ENCODE measurements at places on chromosomes 12 and 14.

DNA sequence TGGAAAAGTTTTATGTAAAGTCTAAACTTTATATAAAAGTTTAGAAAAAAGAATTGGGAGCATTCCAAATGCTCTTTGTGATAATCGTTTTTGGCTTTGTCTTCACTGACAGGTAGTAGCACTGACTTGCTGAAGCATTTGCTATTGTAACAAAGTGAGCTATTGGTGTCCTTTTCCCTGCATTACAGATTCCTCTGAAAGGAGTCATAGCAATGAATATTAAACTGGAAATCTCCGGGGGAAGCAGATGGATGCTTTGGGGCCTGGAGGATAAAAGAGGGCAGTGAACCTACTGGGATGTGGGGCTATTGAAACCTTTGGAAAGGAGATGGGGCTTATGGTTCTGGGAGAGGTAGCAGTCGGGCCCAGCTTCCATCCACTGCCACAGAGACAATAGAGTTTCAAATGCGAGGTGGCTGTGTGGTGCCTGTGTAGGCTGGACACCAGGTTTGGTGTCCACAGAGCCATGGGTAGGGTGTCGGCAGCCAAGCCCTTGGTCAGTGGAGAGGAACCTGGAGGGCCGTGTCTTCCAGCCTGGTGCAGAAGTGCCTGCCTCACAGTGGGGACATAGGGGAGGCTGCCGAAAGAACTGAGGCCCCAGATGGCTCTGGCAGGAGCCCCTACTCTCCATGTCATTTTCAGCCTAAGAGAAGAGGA lies 10.1 kb downstream of the GSG1 start:
- no peak for DNase-seq

GRCh38 chr12:113161415-113162016 lies 12.0 kb downstream of the CFAP73 start:
- no peak for DNase-seq

- no peak for DNase-seq
These were observed 2.7 kb upstream of the NUAK1 start for GRCh38 chr12:106141452-106141851.

- DNase-seq = no peak
These were observed 10.3 kb downstream of the RBM23 start for GRCh38 chr14:22908601-22909000.

- DNase-seq = no peak
These were observed 448 bp downstream of the TSPAN9 start for GRCh38 chr12:3077572-3078081.

GRCh38 chr14:49479432-49479831 lies 106.7 kb downstream of the RPS29 start:
- no peak for DNase-seq

DNA sequence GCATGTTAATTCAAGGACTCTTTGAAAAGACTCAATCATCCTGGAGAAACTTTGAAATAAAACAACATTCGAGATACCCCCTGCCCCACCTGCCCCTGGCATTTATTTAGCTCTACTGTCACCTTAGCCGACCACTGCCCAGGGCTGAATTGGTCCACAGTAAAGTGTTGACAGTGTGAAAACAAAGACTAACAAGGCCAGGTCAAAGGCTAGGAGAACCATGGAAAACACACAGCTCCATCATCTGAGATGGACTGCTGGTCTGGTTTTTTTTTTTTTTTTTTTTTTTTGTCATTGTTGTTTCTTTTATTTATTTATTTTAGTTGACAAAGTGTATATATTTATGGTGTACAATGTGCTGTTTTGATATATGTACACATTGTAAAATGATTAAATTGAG lies 25.7 kb downstream of the GSTZ1 start:
- no peak for DNase-seq

DNA sequence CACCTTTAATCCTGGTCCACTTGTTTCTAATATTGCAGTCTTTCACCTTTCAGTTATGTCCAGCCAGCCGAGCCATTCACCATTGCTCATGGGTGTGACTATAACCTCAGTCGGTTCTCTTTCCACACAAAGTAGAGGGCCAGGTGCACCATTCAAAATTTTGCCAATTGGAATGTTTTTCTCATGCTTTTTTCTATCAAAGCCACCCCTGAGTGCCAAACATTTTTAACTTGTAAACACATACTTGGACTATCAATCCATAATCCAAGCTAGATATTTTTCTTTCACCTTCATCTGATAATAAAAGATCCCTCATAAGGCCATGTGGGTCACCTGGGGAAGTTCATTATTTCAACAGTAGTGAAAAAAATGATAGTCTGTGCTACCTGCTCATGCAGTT lies 52.4 kb downstream of the CCER1 start:
- no peak for DNase-seq

DNA sequence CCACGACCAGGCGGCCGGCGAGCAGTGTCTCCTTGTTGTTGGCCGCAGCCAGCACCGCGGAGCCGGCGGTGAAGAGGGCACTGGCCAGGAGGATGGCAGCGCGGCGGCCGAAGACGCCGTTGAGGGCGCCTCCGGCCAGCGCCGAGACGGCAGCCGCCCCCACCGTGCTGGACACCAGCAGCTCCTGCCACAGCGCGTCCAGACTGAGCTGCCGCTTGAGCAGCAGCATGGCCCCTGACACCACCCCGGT lies 691 bp downstream of the SLC2A13 start:
- no peak for DNase-seq

- DNase-seq = no peak
These were observed 52.4 kb upstream of the FICD start for GRCh38 chr12:108462686-108463085.

DNA sequence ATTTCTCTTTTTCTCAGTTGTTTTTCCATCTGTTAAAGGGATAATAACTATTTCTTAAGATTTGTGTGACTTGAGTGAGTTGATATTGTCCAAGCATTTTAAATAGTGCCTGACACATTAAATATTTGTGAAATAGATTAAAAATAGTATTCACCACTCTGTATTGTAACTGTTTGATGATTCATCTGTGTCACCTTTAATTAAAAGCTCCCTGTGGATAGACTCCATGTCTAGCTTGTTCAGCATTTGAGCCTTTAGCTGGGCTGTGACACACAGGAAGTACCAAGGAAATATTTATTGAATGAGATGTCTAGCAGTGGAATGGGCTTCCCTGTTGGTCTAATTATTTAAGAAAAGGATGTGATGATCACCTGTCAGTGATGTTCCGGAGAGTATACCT lies 1.8 kb upstream of the GLIPR1L2 start:
- no peak for DNase-seq

GRCh38 chr12:131756441-131756840 lies 45.6 kb downstream of the SFSWAP start:
- no peak for DNase-seq

- DNase-seq = no peak
These were observed 1.3 kb upstream of the EMP1 start for GRCh38 chr12:13195250-13195649.

DNA sequence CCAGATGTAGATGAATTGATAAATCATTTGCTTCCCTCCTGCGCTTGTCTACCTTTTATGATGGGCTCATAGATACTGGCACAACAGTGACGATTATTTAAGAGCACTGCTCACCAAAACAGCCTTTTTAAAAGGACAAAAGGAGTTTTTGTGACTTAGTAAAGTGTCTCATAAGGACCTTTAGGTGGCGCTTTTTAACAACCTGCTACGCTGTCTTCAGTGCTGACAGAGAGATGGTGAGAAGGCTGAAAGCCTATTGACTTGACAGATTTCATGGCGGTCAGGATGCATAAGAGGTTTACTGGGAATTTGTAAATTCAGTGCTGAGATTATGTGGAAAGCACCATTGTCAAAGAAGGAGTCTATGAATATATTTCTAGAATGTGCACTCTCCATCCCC lies 87.6 kb downstream of the SLC15A5 start:
- DNase-seq = no peak

DNA sequence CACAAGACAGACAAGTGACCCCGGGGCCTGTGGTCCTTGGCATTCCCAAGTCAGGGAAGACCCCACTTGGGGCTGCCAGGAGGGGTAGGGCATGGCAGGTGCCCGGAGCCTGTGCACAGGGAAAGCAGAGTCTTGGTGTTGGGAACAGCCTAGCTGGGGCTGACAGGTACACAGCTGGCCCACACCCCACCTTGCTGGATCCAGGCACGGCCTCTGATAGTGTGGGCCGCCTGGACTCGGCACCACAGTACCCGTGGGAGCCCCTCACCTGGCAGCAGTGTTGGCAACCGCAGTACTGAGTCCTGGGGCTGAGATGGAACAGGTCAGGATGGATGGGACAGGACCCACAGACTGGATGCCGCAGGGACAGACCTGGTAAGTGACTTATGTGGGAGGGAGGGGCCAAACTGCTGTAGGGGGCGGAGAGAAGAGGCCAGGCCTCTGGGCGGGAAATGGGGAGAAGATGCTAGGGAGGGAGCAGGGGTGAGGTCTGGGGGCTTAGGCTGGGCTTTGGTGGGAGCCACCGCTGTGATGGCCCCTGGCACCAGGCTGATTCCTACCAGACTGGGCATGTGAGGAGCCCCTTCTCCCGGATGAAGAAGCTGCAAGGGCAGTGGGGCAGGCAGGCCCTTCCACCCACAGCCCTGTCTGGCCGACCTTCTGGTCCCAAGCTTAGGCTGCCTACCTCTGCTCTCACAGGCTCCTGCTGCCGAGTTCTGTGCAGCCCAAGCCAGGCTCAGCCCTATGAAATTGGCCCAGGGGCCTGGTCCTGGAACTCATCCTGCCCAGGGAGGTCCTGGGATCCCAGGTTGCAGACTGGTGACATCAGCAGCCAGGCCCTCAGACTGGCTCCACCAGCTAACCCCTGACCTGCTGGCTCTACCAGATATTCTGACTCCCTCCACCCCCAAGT lies at the start of gene TGM1:
TGM1 (minus strand) TSS at position 357 of the 913 bp plus-strand sequence. CDS start 825 bp downstream, outside the sequence.
- no peak for DNase-seq

DNA sequence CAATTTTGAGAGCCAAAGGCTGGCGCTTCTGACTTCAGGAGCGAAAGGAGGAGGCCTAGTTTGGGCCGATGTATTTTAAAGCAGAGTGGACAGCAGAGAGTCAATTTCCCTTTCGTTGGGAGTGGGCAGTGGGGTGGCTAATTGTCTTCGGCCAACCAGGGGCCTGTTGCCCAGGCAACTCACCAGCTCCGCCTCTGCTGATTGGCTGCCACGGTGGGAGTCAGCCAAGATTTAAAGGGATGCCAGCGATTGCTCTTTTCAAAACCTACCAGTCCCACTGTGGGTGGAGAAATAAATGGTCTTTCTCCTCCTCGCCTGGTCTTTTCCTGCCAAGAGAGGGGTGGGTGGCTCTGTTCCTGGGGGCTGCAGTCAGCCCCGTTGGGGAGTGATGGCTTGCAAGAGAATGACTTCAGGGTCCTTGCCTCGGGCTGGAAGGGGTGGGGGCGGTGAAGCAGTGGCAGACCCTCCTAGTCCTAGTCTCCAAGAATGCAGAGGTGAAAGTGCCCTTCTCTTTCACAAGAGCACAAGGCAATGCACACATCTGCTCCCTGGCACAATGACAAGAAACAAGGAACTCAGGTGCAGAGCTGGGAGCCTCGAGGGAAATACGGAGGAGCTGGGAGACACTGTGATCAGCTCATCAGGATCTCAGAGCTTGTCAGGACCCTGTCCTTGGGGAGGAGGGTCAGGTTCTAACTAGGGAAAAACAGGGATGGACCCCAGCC lies 37.7 kb downstream of the RASAL1 start:
- no peak for DNase-seq
